ENCODE measurements at places on chromosomes 11 and 22. TPM values are rescaled to one million over a fixed set of nuclear protein-coding genes. Genes with fewer than 3 reads are reported as not detected.

Gene OR52L1
- not detected for total RNA-seq

Gene ADM2
- 10.2 TPM for total RNA-seq

Gene ISX
- not detected for total RNA-seq

Gene SULT4A1
- total RNA-seq: 7.9 TPM

- peak; percentile 62 for DNase-seq
Observed at GRCh38 chr11:34250732-34251588, 106.8 kb downstream of the ABTB2 start.

DNA sequence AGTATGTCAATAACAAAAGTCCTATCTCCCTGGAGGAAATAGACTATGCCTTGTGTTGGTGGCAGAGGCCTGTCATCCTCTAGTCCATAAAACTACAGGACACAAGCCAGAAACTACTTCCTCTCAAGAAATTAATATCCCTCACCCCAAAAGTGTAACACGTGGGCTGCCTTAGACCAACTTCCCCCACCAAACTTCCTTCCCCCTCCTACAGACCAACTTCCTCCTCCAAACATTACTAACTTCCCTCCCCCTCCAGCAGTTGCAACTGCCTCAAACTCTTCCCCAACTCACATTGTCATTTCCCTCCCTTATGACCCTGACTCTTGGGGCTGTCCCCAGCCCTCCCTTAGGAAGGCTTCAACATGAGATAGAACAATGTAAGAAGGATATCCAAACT lies 6.3 kb downstream of the OR52K2 start:
- no peak for DNase-seq

GRCh38 chr11:86644291-86644690 lies 28.1 kb downstream of the ME3 start:
- DNase-seq: no peak

Data from Calu3 (cell line).